A549 treated with DMSO at 1 μM for 4 hours (cell line): ENCODE measurements at places on chromosomes 1 and 21. TPM values are rescaled to one million over a fixed set of nuclear protein-coding genes. Genes with fewer than 3 reads are reported as not detected.

RCAN3 gene
- total RNA-seq = 9.8 to 13.6 TPM (median 12.5 TPM) in 5 replicates

FAM43B gene
- 4.1 to 6.3 TPM (median 5.3 TPM) in 5 replicates for total RNA-seq

FCGR2B gene
- total RNA-seq = not detected in 5 replicates

C1orf185 gene
- total RNA-seq = not detected in 5 replicates

DMRTA2 gene
- 0.14 to 0.26 TPM (median 0.18 TPM) in 5 replicates for total RNA-seq

SLC25A34 gene
- 0.13 to 0.40 TPM (median 0.21 TPM) in 5 replicates for total RNA-seq

ATP1A4 gene
- not detected in 5 replicates for total RNA-seq

TRIM17 gene
- not detected in 5 replicates for total RNA-seq

CDK18 gene
- 0.66 to 1.3 TPM (median 1.1 TPM) in 5 replicates for total RNA-seq

GPX7 gene
- not detected in 5 replicates for total RNA-seq
